NCI-H526 treated with DMSO at 0.1 percent for 48 hours (cell line): ENCODE measurements at places on chromosomes 12 and 14.
A peak's percentile ranks its signal among the peaks of the same experiment; 100 is the strongest.

DNA sequence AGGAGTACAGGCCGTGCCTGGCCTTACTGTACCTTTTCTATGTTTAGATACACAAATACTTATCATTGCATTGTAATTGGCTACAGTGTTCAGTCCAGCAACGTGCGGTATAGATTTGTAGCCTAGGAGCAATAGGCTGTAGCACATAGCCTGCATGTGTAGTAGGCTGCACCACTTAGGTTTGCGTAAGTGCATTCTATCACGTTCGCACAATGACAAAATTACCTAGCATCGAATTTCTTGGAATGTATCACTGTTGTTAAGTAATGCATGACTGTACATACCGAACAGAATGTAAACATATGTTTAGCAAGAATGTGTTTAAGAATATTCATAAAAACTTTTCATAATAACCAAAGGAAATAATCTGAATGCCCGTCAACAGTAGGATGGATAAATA, 31.9 kb downstream of the VRTN start:
- no peak for DNase-seq

- DNase-seq = no peak
Observed at GRCh38 chr14:20622816-20623291, 18.6 kb downstream of the OR6S1 start.

DNA sequence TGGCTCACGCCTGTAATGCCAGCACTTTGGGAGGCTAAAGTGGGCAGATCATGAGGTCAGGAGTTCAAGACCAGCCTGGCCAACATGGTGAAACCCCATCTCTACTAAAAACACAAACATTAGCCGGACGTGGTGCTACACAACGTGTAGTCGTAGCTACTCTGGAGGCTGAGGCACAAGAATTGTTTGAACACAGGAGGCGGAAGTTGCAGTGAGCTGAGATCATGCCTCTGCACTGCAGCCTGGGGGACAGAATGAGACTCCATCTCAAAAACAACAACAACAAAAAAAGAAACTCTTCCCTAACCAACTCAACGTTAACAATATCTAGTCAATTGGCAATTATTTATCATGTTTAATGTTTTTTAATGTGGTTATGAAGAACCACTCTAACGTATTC, 89.3 kb downstream of the EPS8 start:
- no peak for DNase-seq

GRCh38 chr12:52156757-52157565, 34.9 kb downstream of the KRT80 start:
- peak; percentile 39 for DNase-seq

DNA sequence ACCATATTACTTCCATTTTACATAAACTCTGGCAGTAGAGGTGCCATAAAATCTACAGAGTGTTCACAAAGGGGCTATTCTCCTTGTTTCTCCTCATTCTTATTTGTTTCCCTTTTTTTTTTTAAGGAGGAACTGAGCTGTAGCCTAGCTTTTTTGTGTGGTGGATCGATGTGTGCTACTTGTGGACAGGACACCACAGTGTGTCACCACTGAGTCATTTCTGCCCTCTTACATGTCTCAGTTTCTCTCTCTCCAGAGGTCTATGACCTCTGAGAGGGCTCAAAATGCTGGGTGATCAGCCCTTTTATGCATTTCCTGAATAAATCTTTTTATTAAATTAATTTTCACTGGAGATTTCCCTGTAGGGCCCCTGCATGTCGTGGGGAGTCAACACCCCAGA, 370.2 kb downstream of the ADGRD1 start:
- DNase-seq = no peak

DNA sequence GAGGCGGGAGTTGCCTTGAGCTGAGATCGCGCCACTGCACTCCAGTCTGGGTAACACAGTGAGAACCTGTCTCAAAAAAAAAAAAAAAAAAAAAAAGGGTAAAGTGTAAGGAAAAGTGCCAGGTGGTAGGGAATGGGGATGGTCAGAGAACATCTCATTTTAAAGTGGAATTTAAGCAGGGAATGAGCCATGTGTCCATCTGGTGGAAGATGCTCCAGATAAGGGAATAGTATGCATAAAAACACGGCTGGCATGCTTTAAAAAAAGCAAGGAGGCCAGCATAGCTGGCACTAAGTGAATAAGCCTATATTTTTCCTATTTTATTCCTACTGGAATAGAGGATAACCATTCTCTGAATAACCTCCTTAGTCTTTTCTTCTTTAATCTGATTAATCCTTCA, 33.7 kb downstream of the FAM186A start:
- no peak for DNase-seq

GRCh38 chr14:54597795-54598443, 31.0 kb downstream of the SAMD4A start:
- DNase-seq = no peak

GRCh38 chr14:64807551-64807950, 72.2 kb downstream of the SPTB start:
- no peak for DNase-seq

DNA sequence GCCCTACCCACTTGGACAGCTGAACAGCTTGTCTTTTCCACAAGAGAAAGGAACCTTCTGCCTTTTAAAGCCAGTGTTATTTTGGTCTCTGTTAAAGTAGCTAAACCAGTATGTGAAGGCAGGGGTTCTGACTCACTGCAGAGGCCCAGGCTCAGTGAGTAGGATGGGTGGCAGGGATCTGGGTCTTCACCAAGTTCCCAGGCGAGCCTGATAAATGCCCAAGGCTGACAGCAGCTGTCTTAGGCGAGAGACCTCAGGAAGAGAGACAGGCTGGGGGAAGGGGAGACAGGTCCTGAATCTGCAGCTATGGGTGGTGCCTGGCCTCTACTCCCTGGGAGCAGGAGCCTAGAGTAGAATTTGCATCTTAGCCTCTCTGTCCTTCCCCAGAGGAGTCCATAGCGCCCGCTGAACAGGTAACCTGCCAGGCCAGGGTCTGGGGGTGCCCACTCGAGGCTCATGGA, 18.1 kb upstream of the KIF26A start:
- DNase-seq = no peak

GRCh38 chr12:79938843-79939242, 3.9 kb upstream of the PPP1R12A start:
- no peak for DNase-seq

GRCh38 chr12:59742841-59743240, 147.0 kb downstream of the SLC16A7 start:
- DNase-seq = no peak

DNA sequence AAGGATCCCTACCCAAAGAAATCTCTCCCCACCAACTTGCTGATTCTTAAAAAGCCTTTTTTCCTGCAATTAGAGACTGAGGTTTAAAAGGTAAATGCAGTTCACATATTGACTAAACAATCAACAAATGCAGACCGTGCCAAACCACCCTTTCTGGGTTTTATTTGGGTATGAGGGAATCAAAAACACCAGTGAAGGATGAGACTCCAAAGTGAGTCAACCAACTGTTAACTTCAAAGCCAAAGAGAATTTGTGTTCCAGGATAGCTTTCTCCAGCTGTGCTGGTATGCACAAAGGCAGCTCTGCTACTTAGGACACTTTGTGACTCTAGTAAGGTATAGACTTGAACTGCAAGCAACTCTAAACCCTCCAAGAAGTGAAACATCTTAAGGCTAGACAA, 39.4 kb downstream of the RPS29 start:
- DNase-seq = no peak

DNA sequence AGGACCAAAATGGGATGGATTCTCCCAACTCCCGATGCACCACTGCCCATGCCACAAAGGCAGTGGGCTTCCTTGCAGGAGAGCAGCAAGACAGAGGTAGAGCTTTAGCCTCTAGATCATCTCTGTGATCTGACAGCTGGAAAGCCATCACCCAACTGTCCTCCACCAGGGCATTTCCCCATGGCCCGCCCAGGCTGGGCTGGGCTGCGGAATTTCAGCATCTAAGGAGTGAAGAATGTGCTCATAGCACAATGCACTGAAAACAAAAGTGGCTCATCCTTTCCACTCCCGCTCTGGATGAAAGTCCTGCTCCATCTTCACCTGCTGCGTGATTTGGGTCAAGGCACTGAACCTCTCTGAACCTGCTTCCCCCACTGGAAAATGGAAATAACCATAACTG, 5.6 kb downstream of the SYNE3 start:
- no peak for DNase-seq

DNA sequence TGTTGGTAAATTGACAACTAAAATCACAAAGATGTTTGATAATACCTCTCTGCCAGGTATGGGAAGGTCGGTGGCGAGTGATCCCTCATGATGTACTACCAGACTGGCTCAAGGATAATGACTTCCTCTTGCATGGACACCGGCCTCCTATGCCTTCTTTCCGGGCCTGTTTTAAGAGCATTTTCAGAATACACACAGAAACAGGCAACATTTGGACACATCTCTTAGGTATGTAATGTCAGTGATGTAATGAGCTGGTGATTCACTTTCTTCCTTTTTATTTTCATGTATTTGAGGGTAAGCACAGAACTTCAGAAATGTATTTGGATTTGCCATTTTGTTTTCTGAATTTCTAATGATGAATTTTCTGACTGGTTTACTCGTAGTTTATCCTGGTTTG, 42.6 kb upstream of the LRTM2 start:
- DNase-seq = no peak

DNA sequence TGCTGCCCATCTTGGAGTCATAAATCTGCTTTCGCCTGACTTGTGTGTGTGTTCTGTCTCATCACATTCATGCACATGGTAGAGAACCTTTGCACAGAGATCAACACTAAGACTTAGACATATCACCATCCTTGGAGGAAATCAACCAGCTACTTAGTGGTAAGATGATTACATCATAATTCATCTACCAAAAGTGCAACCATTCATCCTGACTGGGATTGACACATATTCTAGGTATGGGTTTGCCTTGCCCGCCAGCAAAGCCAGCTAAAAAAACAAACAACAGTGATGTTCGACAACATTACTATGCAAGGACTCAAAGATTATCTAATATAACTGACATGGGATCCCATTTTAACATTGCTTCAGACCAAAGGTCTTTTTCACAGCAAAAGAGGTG, 228.7 kb downstream of the NUAK1 start:
- no peak for DNase-seq

- no peak for DNase-seq
Observed at GRCh38 chr14:55381561-55381960, 30.1 kb downstream of the ATG14 start.

DNA sequence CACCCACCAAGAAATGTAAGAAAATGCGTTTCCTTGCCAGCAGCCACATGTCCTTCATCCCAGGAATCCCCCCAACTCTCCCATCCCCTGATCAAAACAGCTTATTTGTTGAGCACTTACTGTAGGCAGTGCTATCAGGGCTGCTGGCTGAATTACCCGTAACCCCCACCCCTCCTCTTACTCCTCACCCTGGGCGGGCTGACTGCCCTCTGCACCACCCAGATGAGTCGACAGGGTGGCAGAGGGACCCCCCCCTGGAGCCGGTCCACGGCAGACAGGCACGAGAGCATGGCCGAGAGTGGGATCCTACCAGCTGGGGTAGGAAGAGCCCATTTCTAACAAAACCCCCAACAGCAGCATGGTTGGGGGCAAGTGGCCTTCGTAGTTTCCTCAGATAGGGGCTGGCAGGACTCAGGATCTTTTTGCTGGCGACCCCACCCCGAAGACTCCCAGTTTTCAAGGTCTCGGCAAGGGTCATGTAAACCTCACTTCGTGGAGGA, 1.1 kb upstream of the RHOF start:
- no peak for DNase-seq
